ENCODE measurements at places on chromosomes 3 and 15. TPM values are rescaled to one million over a fixed set of nuclear protein-coding genes. Genes with fewer than 3 reads are reported as not detected.

DNA sequence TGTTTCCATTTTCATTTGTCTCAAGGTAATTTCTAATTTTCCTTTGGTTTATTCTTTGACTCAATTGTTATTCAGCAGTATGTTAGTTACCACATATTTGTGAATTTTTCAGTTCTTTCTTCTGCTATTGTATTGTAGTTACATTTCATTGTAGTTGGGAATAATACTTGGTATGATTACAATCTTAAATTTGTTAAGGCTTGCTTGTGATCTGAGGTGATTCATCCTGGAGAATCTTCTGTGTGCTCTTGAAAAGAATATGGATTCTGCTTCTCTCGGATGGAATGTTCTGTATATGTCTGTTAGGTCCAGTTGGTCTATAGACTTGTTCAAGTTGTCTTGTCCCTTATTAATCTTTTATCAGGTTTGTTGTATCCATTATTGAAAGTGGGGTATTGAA is 63.4 kb upstream of the VEPH1 start:
- no peak overlapping the region for H3K27ac ChIP-seq
- no peak for DNase-seq
- H3K4me1 ChIP-seq = no peaks in the 10 kb centered on the region
- H3K27me3 ChIP-seq = no peaks in the 10 kb centered on the region

- peak; percentile 44 for DNase-seq
- H3K4me3 ChIP-seq = peak overlapping the region; percentile 89
Observed at GRCh38 chr15:35545316-35545823, 595 bp downstream of the DPH6 start.

- DNase-seq = no peak
- no peaks in the 10 kb centered on the region for H3K36me3 ChIP-seq
- no peaks in the 10 kb centered on the region for H3K27me3 ChIP-seq
- no peaks in the 10 kb centered on the region for H3K4me1 ChIP-seq
- no peak overlapping the region for H3K27ac ChIP-seq
Observed at GRCh38 chr3:114011059-114011797, 45.1 kb downstream of the CCDC191 start.

- no peak for DNase-seq
- no peaks in the 10 kb centered on the region for H3K36me3 ChIP-seq
- no peaks in the 10 kb centered on the region for H3K4me1 ChIP-seq
- H3K27ac ChIP-seq = no peak overlapping the region
- no peak overlapping the region for H3K4me3 ChIP-seq
Observed at GRCh38 chr3:27279123-27279522, 90.1 kb downstream of the NEK10 start.

GRCh38 chr3:71075494-71075893 is 508.0 kb downstream of the FOXP1 start:
- H3K27me3 ChIP-seq = no peaks in the 10 kb centered on the region
- H3K27ac ChIP-seq = no peak overlapping the region
- peaks cover 40% of the 10 kb centered on the region for H3K4me1 ChIP-seq
- H3K4me3 ChIP-seq = no peak overlapping the region
- H3K36me3 ChIP-seq = peaks cover 16% of the 10 kb centered on the region

- H3K36me3 ChIP-seq = no peaks in the 10 kb centered on the region
- H3K4me3 ChIP-seq = no peak overlapping the region
- no peak for DNase-seq
- peaks cover under 1% of the 10 kb centered on the region for H3K27me3 ChIP-seq
Observed at GRCh38 chr3:138338811-138339210, 9.2 kb upstream of the NME9 start.

GRCh38 chr15:48425051-48425450 is 93.8 kb downstream of the DUT start:
- no peak overlapping the region for H3K27ac ChIP-seq
- H3K4me3 ChIP-seq = no peak overlapping the region
- no peaks in the 10 kb centered on the region for H3K27me3 ChIP-seq
- H3K36me3 ChIP-seq = no peaks in the 10 kb centered on the region
- no peaks in the 10 kb centered on the region for H3K4me1 ChIP-seq

GRCh38 chr3:56408761-56409196 is 59.5 kb downstream of the ERC2 start:
- DNase-seq = no peak
- peaks cover 2% of the 10 kb centered on the region for H3K27me3 ChIP-seq
- no peaks in the 10 kb centered on the region for H3K4me1 ChIP-seq
- H3K27ac ChIP-seq = no peak overlapping the region

DNA sequence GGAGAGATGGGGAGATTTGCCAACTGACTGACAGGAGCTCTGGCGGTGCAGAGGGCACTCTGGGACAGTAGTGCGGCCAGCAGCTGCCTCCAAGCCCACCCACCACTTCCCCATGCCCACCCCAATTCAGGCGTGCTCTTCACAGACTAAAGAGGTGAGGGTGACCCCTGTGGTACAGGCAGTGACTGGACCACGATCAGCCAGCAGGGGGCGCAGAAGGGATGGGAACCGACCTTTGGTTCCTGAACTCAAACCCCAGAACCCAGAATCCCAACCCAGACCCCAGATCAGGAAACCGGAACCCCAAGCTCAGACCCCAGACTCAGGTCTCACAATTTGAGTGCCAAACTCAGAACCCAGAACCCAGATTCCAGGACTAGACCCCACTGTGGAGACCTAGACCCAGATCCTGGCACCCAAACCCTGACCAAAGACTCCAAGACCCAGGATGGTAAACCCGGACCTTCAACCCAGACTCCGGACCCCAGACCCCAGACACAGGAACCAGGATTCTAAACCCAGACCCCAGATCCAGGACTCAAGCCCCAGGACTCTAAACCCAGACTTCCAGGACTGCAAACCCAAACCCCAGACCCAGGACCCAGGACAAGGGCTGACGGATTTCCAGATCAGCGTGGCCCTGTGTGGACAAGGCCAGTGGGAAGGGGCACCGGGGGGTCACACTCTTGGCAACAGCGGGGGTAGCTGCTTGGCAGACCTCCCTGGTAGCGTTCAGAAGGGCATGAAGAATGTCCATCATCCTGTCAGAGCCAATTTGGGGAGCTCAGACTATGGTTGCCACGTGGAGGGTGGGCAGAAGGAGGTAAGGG is 3.7 kb upstream of the MYL3 start:
- no peak overlapping the region for H3K27ac ChIP-seq
- peaks cover 3% of the 10 kb centered on the region for H3K27me3 ChIP-seq

- H3K4me1 ChIP-seq = no peaks in the 10 kb centered on the region
- no peaks in the 10 kb centered on the region for H3K36me3 ChIP-seq
- no peak for DNase-seq
- no peaks in the 10 kb centered on the region for H3K27me3 ChIP-seq
Observed at GRCh38 chr3:168574455-168575158, 478.9 kb upstream of the GOLIM4 start.

GRCh38 chr3:43879166-43879565 is 188.4 kb downstream of the ABHD5 start:
- DNase-seq = peak; percentile 16
- H3K4me3 ChIP-seq = no peak overlapping the region
- H3K4me1 ChIP-seq = no peaks in the 10 kb centered on the region
- H3K36me3 ChIP-seq = no peaks in the 10 kb centered on the region
- H3K27me3 ChIP-seq = peaks cover 1% of the 10 kb centered on the region

GRCh38 chr15:69848551-69849231 is 249.0 kb downstream of the TLE3 start:
- no peaks in the 10 kb centered on the region for H3K27me3 ChIP-seq
- H3K36me3 ChIP-seq = no peaks in the 10 kb centered on the region
- no peak for DNase-seq

- no peak overlapping the region for H3K27ac ChIP-seq
- H3K4me1 ChIP-seq = peaks cover 8% of the 10 kb centered on the region
- no peak overlapping the region for H3K4me3 ChIP-seq
- no peak for DNase-seq
Observed at GRCh38 chr3:46905661-46906451, 28.3 kb downstream of the PTH1R start.

DNA sequence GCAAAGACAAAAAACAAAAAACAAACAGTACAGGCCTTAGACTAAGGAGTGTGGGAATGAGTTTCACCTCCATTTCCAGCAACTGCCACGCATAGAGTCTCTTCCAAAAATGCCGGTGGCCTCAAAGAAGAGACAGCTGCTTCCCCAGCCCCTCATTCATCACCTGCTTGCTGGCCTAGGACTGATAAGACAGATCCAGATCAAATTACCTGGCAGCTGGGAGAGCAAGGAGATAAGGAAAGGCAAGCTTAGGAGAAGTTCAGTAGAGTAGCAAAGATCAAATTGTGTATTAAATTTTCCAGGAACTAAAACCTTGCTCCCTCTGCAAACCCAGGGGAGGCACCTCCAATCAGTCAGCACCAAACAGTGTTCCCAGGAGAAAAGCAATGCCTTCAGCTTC is 325.8 kb upstream of the CTNNB1 start:
- H3K36me3 ChIP-seq = no peaks in the 10 kb centered on the region
- H3K4me1 ChIP-seq = no peaks in the 10 kb centered on the region
- no peaks in the 10 kb centered on the region for H3K27me3 ChIP-seq
- DNase-seq = no peak

- peak; percentile 8 for DNase-seq
- no peak overlapping the region for H3K27ac ChIP-seq
- H3K4me3 ChIP-seq = peak overlapping the region; percentile 13
- no peaks in the 10 kb centered on the region for H3K36me3 ChIP-seq
Observed at GRCh38 chr3:183116025-183116614, 16.8 kb upstream of the MCCC1 start.

- H3K27ac ChIP-seq = no peak overlapping the region
- H3K27me3 ChIP-seq = peaks cover 2% of the 10 kb centered on the region
- no peaks in the 10 kb centered on the region for H3K4me1 ChIP-seq
- H3K4me3 ChIP-seq = no peak overlapping the region
- no peaks in the 10 kb centered on the region for H3K36me3 ChIP-seq
Observed at GRCh38 chr15:56533731-56534403, 68.9 kb upstream of the MNS1 start.

DNA sequence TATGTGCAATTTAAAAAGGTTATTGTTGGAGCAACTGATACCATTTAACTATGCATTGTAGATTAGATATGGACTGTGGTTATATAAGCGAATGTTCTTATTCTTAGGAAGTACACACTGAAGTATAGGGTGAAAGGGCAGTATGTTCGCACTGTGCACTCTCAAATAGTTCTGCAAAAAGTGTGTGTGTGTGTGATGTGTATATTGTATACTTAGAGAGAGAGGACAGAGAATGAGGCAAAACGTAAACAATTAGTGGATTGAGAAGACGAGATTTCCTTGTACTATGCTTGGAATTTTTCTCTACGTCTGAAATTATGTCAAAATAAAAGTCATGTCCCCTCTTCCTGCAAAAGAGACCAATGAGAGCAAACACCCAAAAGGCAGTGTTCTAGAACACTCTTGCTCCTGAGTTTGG is 30.4 kb downstream of the LSM3 start:
- DNase-seq = no peak
- H3K4me1 ChIP-seq = no peaks in the 10 kb centered on the region
- no peaks in the 10 kb centered on the region for H3K27me3 ChIP-seq
- no peak overlapping the region for H3K4me3 ChIP-seq

- no peak overlapping the region for H3K27ac ChIP-seq
- no peak for DNase-seq
- no peak overlapping the region for H3K4me3 ChIP-seq
Observed at GRCh38 chr15:99554880-99555488, 10.8 kb upstream of the MEF2A start.

DNA sequence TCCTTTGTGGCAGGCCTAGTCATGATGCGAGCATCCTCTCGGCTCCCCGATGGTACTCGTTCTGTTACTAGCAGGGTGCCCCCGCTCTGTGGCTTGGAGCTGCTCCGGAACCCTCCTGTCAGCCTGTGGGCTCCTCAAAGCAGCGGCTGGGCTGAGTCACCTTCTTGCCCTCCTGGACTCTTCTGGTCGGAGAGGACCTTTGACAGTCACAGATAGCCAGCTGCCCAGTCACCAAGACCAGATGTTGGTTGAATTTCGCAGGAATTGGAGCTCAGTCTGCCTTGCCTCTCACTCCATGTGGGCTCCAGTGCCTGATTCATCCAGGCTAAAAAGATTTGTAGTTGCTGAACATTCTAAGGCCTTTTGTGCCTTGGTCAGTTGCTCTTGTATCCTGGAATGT is 94.5 kb downstream of the CHCHD6 start:
- no peaks in the 10 kb centered on the region for H3K4me1 ChIP-seq
- H3K4me3 ChIP-seq = no peak overlapping the region
- no peak for DNase-seq
- H3K27ac ChIP-seq = no peak overlapping the region
- H3K27me3 ChIP-seq = no peaks in the 10 kb centered on the region
- no peaks in the 10 kb centered on the region for H3K36me3 ChIP-seq

DNA sequence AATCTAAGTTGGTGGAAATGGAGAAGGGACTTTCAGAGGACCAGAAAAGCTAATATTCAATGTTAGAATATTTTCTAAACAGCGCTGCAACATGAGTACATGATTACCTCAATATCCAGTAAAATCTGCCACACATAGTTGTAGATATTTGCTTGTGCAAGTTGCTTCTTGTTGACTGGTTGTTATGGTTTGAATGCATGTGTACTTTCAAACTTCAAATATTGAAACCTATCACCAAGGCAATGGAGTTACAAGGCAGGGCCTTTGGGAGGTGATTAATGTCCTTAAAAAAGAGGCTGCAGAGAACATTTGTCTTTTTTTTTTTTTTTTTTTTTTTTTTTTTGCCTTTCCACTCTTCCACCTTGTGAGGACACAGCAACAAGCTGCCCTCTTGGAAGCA is 49.9 kb downstream of the TMCO5A start:
- H3K27me3 ChIP-seq = peaks cover 5% of the 10 kb centered on the region
- H3K4me1 ChIP-seq = no peaks in the 10 kb centered on the region
- H3K36me3 ChIP-seq = no peaks in the 10 kb centered on the region
- H3K4me3 ChIP-seq = no peak overlapping the region
- H3K27ac ChIP-seq = no peak overlapping the region

GRCh38 chr3:124674336-124674735 is 55.9 kb upstream of the UMPS start:
- no peak overlapping the region for H3K27ac ChIP-seq
- H3K36me3 ChIP-seq = peaks cover 16% of the 10 kb centered on the region
- DNase-seq = no peak
- H3K4me1 ChIP-seq = peaks cover 6% of the 10 kb centered on the region
- no peaks in the 10 kb centered on the region for H3K27me3 ChIP-seq

DNA sequence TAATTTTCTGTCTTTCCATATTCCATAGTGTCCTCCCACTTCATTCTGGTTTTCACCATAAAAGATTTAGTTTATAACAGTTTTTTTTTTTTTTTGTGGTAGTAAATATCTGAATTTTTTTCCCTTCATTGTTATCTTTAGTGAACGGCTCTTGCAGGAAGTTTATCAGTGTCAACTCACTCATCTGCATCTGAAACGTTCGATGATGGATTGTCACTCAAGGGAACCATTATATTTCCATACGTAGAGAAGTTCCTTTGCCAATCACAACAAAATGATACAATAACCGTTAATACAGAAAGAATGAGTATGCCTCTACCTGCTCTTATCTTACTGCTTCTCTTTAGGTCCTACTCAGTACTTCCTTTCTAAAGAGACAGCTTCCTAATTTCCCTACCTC is 651.2 kb upstream of the KCNMB2 start:
- no peaks in the 10 kb centered on the region for H3K36me3 ChIP-seq
- no peaks in the 10 kb centered on the region for H3K4me1 ChIP-seq
- no peak overlapping the region for H3K4me3 ChIP-seq
- no peak overlapping the region for H3K27ac ChIP-seq

BSN gene
- not detected for polyA plus RNA-seq

IL17RC gene
- polyA plus RNA-seq = 9.4 TPM

LRRC31 gene
- not detected for polyA plus RNA-seq

FBXO40 gene
- not detected for polyA plus RNA-seq

CA12 gene
- polyA plus RNA-seq = not detected

PLA1A gene
- not detected for polyA plus RNA-seq

CIP2A gene
- 1.6 TPM for polyA plus RNA-seq

GATM gene
- polyA plus RNA-seq = 0.60 TPM

SLC6A20 gene
- polyA plus RNA-seq = not detected

THAP10 gene
- polyA plus RNA-seq = not detected

TMEM266 gene
- polyA plus RNA-seq = 0.21 TPM

MCF2L2 gene
- 2.5 TPM for polyA plus RNA-seq

ARRDC4 gene
- 0.28 TPM for polyA plus RNA-seq

CHDH gene
- polyA plus RNA-seq = 1.4 TPM

FAM43A gene
- polyA plus RNA-seq = 9.4 TPM

All from CD4-positive, CD25-positive, alpha-beta regulatory T cell (primary cell).